ENCODE measurements at places on chromosomes 1 and 21. TPM values are rescaled to one million over a fixed set of nuclear protein-coding genes. Genes with fewer than 3 reads are reported as not detected.

- DNase-seq: no peak
These were observed 7.3 kb downstream of the SH3BGRL3 start for GRCh38 chr1:26287033-26287711.

Gene ZNF593OS
- 0.74 TPM for polyA plus RNA-seq

Gene NDUFS5
- polyA plus RNA-seq: 323 TPM

GRCh38 chr1:185287451-185287850, 29.6 kb downstream of the IVNS1ABP start:
- no peak for DNase-seq

DNA sequence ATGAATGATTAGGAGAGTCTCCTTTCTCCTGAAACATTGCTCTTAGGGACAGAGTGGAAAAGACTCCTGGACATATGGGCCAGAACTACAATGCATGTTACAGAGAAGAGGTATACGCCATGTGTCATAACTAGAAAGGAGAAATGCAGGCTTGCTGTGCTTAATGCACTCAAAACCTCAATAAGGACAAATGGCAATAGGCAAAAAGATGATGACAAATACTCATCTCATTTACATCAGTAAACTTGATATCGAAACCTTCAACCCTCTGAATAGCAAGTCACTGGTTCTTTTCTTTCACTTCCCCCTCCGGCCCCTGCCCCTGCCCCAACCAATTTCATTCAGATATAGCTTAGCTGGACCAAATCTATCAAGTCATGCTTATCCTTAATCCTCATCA, 1.9 kb upstream of the GPR88 start:
- DNase-seq: no peak

- no peak for DNase-seq
These were observed 31.7 kb downstream of the RUNX3 start for GRCh38 chr1:24898152-24898908.

- no peak for DNase-seq
These were observed 18.0 kb downstream of the MPZL1 start for GRCh38 chr1:167739752-167740151.

Gene LCK
- polyA plus RNA-seq: 3.9 TPM

Gene TAS1R1
- polyA plus RNA-seq: 0.06 TPM
